Suppressor macrophage (primary cell): ENCODE measurements at places on chromosomes 13 and 19.

DNA sequence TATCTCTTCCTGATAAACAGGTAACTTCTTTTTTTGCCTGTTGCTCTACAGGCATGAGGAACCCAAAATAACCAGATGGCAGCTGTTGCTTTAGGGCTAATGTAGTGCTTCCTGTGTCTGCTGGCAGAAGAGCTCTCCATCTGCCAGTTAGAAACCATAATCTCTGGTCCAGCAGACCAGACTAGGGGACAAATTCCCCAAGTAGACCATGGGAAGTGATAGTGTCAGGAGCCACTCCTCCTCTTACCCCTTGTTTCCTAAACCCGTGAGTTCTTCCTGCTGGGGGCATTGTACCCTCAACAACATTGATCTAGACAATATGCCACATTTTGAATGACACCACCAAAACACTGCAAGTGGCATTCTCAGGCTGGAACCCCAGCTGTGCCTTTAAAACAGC is 135.9 kb downstream of the DLEU7 start:
- DNase-seq: no peak

GRCh38 chr19:45045671-45046353 is 7.0 kb downstream of the CLASRP start:
- DNase-seq: no peak

DNA sequence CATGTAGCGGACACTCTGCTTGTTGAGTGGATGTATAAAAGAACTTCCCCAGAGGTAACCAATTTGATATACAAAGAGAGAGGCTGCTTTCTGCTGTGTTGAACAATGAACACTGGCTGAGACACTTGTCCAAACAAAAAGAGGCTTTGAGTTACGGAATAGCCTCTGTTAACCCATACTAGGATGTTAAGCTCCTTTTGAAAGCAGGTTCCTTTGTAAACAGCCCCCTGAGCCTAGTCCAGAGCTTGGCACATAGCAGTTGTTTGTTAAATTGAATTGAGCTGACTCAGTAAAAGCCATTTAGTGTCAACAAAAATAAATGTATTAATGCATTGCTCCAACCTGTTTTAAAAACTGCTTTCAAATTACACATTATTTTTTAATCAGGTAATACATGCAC is 200.1 kb downstream of the MZT1 start:
- no peak for DNase-seq

GRCh38 chr13:112969692-112970338 is 801 bp downstream of the MCF2L start:
- no peak for DNase-seq

DNA sequence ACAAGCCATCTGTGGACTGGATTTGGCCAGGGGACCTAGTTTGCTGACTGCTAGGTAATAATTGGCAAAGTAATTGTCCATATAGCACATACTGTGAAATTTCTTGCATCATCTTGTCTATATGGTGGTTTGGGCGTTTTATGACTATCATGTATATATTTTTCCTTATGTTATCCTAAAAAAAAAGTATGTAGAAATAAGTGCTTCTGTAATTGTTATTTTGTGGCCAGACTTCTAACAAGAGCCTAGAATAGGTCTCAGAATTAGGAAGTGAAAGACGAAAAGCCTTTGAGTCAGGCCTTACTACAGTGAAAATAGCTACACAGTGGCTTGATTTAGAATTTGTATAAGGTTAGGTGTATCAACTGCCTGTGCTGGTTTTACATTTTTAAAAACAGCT is 4.2 kb downstream of the FNDC3A start:
- DNase-seq: peak; percentile 79

- DNase-seq: no peak
Measured at GRCh38 chr13:85282876-85283275, 516.3 kb downstream of the SLITRK6 start.

DNA sequence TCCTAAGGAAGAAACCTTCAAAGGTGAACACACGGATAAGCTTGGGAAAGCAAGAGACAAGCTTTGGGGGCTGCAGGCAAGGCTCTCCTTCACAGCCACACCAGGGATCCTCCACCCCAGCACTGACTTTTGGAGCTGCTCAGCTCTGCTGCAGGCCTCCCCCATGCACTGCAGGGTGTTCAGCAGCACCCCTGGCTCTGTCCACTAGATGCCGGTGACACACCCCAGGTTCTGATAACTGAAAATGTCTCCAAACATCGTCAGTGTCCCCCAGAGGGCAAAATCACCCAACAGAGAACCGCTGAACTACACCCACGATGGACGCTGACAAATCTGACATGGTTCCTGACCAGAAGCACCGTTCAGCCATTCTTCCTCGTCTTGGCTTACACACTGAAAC is 90.5 kb downstream of the STK24 start:
- DNase-seq: no peak

GRCh38 chr19:19775891-19776205 is 42.9 kb upstream of the ZNF14 start:
- no peak for DNase-seq

DNA sequence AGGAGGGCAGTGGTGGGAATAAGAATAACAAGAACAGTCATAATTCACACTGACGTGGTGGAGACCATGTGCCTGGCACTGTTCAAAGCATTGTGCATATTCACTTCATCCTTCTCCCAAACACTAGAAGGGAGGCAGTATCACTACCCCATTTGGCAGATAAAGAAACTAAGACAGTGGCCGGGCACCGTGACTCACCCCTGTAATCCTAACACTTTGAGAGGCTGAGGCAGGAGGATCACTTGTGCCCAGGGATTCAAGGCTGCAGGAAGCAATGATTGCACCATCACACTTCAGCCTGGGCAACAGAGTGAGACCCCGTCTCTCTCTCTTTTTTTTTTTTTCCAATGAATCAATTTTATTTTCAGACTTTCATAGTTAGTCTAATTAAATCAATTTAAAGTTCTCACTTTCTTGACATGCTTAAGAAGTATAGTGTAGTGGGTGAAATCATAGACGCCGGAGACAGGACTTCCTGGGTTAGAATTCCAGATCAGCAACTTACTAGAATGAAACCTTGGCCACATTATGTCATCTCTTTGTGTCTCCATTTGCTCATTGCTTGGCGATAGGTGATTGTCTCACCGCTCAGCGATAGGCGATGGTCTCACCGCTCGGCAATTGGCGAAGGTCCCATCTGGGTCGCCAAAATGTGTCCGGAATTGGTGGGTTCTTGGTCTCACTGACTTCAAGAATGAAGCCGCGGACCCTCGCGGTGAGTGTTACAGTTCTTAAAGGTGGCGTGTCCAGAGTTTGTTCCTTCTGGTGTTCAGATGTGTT is 5.3 kb upstream of the ATG4D start:
- DNase-seq: peak; percentile 28

- peak; percentile 60 for DNase-seq
Measured at GRCh38 chr13:32045982-32046785, 14.6 kb downstream of the FRY start.

DNA sequence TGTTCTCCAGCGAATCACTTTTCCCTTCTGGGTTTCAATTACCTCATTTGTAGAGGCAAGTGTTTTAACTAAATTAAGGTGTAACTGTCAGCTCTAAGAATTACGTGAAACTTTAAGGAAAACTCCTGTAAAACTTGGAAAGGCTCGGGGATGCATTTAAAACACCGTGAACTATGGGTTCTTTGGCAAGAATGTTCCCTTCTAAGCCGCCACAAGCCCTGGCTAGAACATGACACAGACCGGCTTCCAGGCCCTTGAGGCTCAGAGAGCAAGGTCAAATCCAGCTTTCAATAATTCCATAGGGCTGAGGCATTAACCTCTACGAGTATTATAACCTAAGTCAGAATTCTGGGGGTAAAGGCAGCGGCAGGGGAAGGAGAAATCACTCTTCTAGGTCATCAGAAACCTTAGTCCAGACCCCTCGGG is 685 bp downstream of the VWA8 start:
- no peak for DNase-seq

DNA sequence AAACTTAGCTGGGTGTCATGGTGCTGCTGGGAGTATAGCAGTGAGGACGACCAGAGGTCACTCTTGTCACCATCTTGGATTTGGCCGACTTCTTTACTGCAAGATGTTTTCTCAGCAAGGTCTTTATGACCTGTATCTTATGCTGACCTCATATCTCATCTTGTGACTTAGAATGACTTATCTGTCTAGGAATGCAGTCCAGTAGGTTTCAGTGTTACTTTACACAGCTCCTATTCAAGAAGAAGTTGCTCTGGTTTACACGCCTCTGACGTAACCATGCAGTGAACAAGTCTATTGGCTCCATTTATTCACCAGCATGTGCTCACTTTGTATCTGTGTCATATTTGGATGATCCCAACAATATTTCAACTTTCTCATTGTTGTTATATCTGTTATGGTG is 26.7 kb downstream of the ZNF850 start:
- DNase-seq: no peak

- peak; percentile 4 for DNase-seq
Measured at GRCh38 chr19:47176627-47177090, 46.0 kb downstream of the SAE1 start.

- no peak for DNase-seq
Measured at GRCh38 chr19:12485052-12485416, 418 bp upstream of the ZNF709 start.

DNA sequence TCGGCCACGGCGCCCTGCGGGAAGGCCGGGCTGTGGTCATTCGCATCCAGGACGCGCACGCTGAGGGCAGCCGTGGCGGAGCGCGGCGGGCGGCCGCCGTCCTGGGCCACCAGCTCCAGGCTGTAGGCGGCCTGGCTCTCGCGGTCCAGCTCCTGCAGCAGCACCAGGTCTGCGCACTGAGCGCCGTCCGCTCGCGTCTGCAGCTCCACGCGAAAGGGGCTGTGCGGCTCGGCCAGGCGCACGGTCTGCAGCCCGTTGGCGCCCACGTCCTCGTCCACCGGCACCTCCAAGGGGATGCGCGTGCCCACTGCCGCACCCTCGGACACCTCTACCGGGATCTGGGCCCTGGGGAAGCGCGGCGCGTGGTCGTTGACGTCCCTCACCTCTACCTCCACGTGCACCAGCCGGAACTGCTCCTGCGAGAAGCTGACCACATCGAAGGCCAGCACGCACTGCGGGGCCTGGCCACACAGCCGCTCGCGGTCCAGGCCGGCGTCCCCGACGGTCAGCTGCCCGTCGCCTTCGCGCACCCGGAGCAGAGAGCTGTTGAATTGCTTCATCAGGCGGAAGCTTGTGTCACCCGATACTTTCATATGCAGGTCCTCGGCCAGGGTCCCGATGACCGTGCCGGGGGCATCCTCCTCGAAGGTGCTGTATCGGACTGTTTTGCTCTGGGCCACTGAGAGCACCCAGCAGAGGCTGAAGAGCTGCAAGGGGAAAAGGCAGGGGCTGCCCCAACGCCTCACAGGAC is 583 bp downstream of the PCDH8 start:
- no peak for DNase-seq

DNA sequence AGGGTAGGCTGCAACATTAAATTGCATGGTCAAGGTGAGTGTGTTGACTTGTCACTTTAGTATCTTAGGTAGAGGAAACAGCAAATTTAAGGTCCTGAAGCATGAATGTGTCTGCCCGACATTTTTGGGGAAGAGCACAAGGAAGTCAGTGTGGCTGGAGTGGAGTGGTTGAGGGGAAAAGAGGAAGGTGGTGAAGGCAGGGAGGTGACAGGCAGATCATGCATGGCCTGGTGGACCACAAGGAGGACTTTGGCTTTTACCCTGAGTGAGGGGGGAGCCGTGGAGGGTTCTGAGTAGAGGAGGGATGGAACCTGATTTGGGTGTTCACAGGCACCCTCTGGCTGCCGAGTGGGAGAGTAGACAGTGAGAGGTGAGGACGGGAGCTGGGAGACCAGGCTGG is 168.0 kb downstream of the IER2 start:
- DNase-seq: no peak

- DNase-seq: peak; percentile 57
Measured at GRCh38 chr19:3606690-3607289, at the start of gene TBXA2R. TSS of gene TBXA2R (minus strand) at chr19:3606875. CDS start at chr19:3600634, 6,241 bp downstream.

- no peak for DNase-seq
Measured at GRCh38 chr13:100980171-100980570, 305.6 kb upstream of the TMTC4 start.

- peak; percentile 34 for DNase-seq
Measured at GRCh38 chr13:59337070-59337469, 826.7 kb downstream of the DIAPH3 start.

- no peak for DNase-seq
Measured at GRCh38 chr13:91356919-91357612, 9.6 kb downstream of the MIR17HG start.

GRCh38 chr13:75512253-75512652 is 25.4 kb downstream of the COMMD6 start:
- peak; percentile 76 for DNase-seq

DNA sequence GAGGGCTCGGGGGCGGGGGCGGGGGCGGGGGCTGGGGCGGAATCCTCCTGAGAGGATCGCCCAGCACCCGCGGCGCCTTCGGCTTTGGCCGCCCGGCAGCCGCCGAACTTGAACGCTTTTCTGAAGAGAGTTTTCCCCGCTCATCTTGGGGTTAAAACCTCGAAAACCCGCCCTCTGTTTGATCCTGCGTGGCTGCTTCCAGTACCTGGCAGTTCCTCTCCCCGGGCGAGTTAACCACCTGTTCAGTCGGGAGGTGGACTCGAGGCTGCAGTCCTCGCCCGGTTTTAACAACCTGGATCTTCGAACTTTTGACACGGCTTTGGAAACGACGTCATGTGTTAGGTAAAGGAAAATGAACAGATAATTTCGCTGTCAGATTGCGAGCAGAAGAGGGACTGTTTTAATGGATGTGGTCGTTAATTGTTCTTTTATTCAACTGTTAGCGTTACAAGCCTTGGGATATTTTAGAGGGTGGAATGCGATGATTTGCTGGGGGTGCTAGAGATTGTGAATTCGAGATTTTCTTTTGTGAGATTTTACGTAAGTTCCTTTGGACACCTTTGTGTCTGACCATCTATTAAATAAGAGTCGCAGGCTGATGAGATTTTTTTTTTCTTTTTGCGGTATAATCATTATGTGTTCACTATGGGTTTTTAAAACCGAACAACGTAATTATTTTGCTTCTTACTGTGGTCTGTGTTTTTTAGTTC is 1.0 kb downstream of the FNDC3A start:
- no peak for DNase-seq

GRCh38 chr13:30341815-30342570 is 34.6 kb upstream of the KATNAL1 start:
- DNase-seq: no peak

DNA sequence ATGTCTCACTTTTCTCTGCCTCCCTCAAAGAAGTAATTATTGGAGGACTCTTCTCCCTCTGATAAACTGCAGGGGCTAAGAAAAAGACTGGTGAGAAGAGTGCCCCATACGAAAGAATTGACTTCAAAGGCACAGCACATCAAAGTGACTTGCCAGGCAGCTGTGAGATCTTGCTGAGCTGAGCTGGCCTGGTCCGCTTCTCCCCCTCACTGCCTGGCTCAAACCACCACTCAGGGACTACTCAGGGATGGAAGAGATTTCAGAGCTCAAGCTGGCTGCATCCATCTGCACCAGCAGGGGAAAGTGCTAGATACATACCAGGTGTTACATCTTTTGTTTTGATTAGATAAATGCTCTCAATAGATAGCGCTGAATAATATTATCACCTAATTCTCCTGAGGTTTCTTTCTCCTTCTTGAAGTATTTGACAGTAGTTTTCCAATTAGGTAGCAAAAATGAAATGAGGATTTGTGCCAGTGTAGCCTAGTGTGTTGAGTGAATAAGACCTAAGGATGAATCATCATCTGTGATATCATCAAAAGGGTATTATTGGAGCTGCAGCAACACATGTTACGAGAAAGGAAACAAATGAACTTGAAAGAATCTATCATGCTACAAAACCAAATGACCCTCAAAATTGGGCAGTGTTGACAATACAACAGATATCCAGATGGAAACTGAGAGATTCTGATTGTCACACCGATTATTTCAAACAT is 379.8 kb downstream of the TBC1D4 start:
- DNase-seq: no peak
